ENCODE measurements at places on chromosomes 12 and 14.
A peak's percentile ranks its signal among the peaks of the same experiment; 100 is the strongest.

GRCh38 chr12:55829967-55830600 lies 697 bp upstream of the DNAJC14 start:
- no peak for DNase-seq

GRCh38 chr12:16437926-16438325 lies 90.5 kb downstream of the MGST1 start:
- no peak for DNase-seq

DNA sequence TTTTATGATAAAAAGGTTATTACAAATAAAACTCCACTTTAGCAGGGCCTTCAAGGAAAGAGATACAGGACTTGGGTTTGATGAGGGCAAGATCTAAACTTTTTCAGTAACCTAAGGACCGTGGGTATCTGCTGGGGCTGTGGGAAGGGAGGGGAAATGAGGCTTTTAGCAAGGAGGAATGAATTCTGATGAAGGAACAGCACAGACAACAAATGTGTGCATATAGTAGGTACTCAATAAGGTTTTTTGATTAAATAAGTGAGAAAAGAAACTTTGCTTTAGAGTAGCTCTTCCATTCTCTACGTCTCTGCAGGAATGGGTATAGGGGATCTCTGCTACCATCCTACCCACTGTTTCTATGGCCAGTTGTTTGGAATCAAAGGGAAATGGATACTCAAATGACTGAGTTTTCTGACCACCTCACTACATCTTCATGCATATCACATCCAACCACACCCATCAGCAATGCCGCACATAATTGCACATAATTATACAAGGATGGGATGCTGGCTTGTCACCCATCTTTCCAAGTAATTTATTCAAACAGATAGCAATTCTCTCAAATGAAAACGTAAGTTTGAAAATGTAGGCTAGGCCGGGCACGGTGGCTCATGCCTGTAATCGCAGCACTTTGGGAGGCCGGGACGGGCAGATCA lies 59.5 kb upstream of the GTF2A1 start:
- no peak for DNase-seq

- no peak for DNase-seq
Observed at GRCh38 chr14:46306267-46306666, 345.3 kb downstream of the RPL10L start.

GRCh38 chr12:13148485-13148847 lies 45.0 kb upstream of the GSG1 start:
- DNase-seq: no peak

GRCh38 chr14:65927931-65928356 lies 515.4 kb downstream of the FUT8 start:
- no peak for DNase-seq

DNA sequence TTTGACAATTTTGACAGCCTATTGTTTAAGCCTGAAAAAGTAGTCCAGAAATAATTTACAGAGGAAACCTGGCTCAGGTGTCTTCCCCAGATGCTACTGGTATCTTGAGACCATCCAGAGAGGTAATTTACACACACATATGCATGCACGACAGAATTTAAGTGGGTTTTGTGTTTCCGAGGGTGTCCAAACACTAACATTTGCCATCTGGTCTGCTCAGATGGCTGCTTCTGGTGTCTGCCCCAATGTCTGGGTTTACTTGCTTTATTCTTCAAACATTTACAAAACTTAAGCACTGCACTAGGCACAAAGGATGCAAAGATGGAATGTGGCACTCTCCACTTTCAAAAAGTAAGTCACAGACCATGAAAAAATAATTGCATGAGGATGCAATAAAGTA lies 226.6 kb upstream of the EGLN3 start:
- no peak for DNase-seq

GRCh38 chr12:111578971-111579340 lies 20.2 kb downstream of the ATXN2 start:
- no peak for DNase-seq

DNA sequence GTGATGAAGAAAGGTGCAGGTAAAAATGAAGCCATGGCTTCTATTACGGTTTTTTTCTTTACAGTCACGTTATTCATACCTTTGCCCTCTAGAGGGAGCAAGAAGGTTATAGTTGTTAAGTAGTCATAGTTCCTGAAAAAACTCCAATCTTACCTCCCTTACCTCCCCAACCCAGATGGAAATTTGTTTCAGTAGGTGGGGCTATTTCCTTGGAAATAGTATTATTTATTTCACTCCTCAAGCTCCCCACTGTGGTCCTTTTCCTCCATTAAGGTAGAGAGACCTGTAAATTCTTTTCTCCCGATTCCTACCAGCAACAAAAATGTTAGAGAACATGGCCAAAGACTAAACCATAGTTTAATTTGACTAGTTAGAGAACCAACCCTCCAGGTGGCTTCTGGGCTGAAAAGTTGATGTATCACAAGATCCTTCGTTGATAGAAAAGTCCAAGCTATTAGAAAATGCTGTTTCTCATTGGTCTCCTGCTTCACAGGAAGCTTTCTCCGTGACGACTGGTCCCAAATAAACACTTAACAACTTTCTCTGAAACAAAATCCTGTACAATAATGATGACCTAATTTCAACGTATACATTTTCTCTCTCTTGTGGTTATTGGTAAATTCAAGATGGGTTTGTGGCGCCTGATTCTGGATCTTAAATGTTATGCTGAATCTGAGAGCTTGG lies 43.5 kb downstream of the TMX1 start:
- DNase-seq: peak; percentile 80

DNA sequence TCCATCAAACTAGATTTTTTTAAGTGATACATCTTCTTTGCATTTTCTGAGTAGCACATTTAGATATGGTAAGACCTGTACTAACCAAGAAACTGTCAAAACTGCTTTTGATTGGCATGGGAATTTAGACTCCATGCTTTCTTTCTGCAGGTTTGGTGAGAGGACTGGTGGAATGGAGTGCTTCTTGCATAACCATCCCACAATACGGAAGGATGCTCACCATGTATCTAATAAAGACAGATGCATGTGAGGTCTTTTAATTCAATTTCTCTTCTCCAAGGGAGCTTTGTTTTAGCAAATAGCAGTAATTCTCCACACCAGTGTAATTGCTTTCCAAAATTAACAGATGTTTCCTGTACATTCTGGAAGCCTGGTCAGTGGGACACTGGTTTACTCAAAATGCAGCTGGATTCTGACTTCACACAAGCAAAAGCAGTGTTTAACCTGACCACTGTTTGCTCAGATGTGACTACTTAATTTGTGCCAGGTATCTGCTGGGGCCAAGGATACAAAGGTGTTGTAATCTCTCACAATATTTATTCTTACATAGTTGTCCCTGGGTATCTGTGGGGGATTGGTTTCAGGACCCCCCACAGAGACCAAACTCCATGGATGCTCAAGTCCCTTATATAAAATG lies 26.1 kb downstream of the FGD6 start:
- DNase-seq: no peak

DNA sequence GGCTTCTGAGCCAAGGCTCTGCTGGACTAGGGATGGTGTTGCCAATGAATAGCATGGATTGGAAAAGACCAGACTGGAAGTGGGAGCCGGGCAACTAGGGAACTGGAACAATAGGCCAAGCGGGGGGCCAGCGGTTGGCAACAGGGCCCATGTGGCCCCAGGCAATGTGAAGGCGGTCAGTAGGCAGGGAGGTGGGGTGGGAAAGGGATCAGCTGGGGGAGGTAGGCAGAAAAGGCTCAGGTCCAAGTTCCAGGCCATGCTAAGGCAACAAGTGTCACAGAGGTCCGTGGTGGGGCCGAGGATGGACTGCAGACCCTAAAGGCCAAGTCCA lies 14.9 kb upstream of the MLXIP start:
- DNase-seq: no peak

DNA sequence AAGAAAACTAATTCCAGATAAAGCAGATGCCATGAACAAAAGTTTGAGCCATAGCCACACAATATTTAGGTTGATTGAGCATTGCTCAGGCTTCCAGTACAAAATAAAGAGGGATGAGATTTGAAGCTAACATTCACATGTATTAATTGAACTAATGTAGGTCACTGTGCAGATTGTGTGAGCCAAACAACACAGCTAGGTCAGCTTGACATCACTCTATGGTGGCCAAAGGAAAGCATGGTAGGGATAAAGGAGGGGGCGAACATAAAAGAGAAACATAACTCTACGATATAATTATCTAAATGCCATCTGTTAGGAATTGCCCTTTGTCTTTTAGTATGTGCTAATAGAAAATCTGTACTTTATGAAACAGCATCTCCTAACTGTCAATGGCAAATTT lies 477.7 kb upstream of the SYT1 start:
- DNase-seq: no peak

GRCh38 chr12:99978152-99978551 lies 6.6 kb downstream of the ANKS1B start:
- no peak for DNase-seq

DNA sequence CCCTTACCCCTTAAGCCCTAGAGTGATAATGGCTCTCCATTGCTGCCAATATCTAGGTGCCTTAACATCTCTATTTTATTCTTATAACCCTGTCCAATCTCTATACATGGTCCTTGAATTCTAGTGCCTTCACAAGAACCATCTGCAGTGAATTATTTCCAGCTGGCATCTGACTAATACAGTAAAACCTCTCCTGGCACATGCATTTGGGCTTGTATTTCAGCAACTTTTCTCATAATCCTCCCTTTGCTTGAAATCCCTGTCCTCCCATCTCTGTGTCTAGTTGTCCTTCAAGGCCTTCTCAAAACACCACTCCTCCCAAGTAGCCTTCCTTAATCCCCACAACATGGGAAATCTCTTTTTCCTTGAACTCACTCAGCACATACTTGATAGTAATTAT lies 14.2 kb upstream of the HMGA2 start:
- DNase-seq: no peak

- no peak for DNase-seq
Observed at GRCh38 chr12:56162468-56163290, 4.5 kb downstream of the MYL6 start.

DNA sequence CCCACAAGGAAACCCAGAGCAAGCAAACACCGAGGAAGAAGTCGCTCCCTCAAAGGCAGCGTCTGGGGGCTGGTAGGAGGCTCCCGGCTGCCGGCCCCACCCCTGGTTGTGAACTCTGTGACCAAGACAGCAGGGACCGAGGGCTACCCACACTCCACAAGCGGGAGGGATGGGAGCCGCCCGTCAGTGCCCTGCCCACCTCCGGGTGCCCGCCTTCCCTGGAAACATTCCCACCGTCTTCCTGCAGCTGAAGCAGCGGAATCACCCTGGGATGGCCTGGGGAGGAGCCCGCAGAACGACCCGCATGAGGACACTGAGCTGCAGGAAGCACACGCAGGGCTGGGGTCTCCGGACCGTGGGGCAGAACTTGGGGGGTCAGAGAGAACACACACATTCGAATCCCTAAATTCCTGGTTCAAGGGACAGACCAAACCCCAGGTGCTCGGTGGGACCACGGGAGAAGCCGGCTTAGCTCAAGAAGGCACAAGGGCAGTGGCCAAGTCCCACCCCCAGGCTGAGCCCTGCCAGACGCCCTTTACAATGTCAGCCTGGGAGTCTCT lies 33.5 kb upstream of the C14orf180 start:
- DNase-seq: no peak

GRCh38 chr14:104789752-104790743 lies 5.5 kb downstream of the AKT1 start:
- no peak for DNase-seq

GRCh38 chr12:103736572-103736971 lies 104.5 kb downstream of the NT5DC3 start:
- DNase-seq: no peak

DNA sequence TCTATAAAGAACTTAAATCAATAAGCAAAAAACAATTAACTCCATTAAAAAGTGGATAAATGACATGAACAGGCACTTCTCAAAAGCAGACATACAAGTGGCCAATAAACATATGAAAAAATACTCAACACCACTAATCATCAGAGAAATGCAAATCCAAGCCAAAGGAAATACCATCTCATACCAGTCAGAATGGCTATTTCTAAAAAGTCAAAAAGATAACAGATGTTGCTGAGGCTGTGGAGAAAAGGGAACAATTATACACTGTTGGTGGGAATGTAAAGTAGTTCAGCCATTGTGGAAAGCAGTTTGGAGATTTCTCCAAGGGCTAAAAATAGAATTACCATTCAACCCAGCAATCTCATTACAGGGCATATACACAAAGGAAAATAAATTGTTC lies 234.5 kb upstream of the PLXNC1 start:
- DNase-seq: no peak

Data from suppressor macrophage treated with lipopolysaccharide for 1 hour (primary cell).